Activated CD8-positive, alpha-beta memory T cell treated with anti-CD3 and anti-CD28 coated beads for 4 hours (primary cell): ENCODE measurements at places on chromosomes 2 and 18.

DNA sequence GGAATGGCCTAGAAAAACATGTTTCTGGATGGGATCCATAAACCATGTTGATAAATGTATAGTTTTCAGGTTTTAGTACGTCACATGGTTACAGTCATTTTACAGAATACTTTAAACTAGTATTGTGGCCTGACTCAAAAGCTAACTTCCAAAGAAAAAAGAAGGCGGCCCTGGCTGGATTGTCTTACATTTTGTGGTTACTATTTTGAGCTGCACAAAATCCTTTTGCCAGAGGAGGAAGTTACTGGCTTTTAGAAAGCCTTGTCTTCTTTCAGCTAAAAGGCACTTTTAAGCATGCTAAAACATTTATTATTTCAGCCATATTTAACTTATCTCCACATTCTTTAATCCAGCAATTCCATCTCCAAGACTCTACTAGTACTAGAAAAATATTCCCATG is 227.9 kb downstream of the CDH2 start:
- DNase-seq = no peak

DNA sequence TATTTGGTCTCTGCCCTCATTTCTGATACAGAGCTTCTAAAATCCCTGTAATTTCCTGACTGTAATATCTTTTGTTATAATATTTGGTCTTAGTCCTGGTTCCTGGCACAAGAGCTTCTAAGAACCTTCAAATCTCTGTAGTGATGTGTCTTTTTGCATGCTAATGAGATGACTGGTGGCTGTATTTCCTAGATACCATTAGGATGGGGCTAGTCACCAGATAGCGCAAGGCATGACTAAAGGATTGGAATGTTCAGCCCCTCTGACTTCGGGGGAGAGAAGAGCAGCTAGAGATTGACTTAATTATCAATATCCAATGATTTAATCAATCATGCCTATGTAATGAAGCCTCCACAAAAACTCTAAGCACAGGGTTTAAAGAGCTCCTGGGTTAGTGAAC is 620.8 kb upstream of the ACVR2A start:
- DNase-seq = no peak

GRCh38 chr2:198285216-198285615 is 480.8 kb downstream of the PLCL1 start:
- DNase-seq = no peak

DNA sequence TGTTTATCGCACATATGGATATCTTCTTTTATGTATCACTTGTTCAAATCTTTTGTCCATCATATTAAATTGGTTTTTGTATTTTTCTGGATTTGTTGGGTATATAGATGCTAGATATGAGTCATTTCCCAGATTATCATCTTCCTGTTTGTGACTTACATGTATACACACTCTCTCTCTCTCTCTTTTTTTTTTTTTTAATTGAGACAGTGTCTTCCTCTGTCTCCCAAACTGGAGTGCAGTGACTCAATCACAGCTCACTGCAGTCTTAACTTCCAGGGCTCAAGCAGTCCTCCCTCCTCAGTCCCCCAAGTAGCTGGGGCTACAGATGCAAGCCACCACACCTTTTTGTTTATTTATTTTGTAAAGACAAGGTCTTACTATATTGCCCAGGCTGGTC is 43.8 kb downstream of the XIRP2 start:
- DNase-seq = no peak

DNA sequence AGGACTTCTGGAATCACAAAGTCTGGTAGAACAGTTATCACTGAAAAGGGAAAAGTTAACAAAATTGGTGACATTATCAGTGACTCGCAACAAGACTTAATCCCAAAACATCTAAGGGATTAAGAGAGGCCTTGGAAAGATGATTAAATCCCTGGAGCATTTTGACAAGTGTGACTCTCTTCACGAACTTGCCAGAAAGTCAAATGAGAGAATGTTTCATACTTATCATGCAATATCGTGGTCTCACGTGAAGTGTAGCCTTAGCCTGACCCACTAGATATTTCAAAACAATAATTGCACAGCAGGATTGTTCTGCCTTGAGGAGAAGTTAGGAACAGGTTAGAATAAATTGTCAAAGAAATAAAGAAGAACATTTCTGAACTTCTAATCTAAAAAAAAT is 104.5 kb downstream of the COL6A3 start:
- DNase-seq = no peak

- DNase-seq = no peak
These were observed 204.5 kb upstream of the SPRED2 start for GRCh38 chr2:65636813-65637483.

DNA sequence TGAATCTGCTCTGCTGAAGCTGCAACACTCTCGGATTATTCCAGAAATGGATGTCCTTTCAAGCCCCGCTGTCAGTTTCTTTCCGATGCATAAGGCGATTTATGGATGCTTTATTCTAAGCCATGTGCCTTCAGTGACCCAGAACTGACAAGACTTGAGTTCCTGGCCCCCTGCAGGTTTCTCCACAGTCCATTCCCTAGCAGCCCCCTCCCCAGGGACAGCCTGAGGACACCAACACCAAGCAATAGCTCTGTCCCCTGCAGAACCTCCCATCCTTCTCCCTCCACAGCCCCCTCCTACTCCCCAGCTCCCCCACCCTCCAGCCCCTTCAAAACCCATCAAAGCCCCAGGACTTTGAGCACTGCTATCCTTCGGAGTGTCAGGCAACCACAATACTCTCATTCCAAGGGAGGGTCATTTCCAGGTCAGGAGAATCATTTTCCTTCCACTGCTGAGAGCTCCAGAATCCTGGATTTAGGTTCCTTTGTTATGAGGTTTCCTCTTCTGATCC is 24.6 kb upstream of the SPP2 start:
- no peak for DNase-seq

- no peak for DNase-seq
These were observed 401.6 kb downstream of the XIRP2 start for GRCh38 chr2:167289651-167290410.

GRCh38 chr2:222504719-222505118 is 80.4 kb downstream of the SGPP2 start:
- DNase-seq = no peak

- DNase-seq = no peak
These were observed 500.5 kb upstream of the SYT4 start for GRCh38 chr18:43777636-43778304.

DNA sequence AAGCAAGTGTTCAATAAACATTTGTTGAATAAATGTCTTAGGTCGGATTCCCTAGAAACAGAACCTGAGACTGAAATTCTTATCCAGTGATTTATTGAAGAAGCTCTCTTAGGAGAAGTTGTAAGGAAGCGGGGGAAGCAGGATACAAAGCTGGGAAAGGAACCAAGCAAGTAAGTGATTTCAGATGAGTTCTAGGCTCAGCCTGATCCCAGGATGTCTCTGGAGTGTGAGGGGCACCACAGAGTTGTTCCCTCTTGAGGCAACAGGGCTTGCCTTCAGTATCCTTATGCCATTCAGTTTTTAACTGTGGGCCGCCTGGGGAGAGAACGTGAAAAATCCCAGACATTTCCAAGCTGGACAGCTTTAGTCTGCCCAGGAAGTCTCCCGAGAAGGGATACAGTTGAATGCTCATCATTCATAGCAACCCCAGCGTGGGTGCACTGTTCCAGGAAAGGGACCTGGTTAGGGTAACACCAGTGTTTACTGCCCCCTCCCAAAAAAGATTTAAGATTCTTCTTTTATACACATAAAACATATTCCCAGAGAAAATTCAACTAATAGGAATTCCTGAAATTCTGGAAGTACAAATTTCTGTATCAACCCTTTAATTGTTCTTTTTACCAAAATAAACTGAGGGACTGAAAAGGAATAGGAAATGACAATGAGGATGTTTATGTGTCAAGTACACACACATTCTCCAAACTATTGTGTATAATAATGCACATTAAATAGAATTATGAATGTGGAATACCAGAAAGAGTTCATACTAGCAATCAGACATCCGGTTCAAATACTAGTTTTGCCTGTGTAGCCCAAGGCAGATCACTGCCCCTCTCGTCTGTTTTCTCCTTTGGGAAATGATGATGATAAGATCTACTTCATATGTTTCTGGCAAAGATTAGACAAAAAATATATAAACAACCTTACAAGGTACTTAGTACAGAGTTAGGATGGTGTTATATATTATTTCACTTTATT is 592.1 kb upstream of the CDH2 start:
- DNase-seq = no peak

DNA sequence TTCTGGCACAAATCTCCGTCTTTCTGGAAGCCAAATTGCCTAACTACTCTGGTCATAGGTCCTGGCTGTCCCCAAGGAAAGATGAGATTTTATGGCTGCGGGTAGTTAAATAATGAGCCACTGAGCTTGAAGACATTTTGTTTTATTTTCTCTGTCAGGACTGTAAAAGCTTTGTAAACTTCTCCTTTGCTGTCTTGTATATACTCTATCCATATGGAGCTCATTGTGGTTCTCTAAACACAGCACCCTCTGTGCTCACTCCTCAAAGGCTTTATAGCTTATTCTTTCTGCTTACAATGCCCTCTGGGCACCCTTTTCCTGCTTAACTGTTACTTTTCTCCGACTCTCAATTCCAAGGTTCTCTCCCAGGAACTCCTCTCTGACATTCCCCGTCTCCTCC is 209.1 kb downstream of the CMPK2 start:
- DNase-seq = no peak

- no peak for DNase-seq
These were observed 164.4 kb downstream of the TNS1 start for GRCh38 chr2:217838409-217838831.

GRCh38 chr18:40006634-40007033 is 1948.4 kb upstream of the PIK3C3 start:
- DNase-seq = no peak

DNA sequence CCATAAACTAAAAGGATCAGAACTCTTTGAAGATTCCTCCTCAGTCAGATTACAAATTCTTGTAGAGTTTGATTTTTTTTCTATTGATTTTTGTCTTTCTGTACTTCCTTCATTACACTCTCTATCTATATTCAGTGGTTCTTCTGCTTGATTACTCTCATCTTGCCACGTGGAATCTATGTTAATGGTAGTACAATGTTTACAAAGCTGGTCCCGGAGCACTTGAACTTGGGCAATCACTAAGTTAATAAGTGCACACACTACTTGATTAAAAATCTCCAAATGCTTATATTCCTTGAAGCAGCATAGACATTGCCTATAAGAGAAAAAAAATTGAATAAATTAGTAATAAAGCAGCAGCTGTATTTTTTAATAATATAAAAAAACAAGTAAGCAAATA is 65.1 kb downstream of the USP34 start:
- no peak for DNase-seq

DNA sequence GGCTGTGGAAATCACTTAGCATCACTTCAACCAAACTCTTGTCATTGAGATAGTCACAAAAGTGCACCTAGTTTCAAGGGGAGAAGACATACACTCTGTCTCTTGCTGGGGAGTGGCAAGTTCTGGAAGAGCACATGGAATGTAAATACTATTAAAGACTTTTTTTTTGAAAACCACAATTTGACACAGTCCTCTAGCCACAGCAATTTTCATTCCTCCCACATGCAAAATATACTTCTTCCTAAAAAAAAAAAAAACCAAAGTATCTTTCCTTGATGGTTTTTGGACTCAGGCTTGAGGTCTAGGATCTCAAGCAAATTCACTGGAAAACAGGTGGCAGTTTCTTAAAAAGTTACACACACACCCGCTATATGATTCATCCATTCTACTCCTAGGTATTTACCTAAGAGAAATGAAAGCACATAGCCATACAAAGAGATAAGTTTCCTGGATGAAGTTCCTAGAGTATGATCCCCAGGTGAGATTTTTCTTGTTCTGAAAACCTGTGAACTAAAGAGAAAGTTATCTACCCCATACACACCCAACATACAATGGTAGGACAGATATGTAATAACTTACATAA is 295.8 kb downstream of the SP3 start:
- no peak for DNase-seq

DNA sequence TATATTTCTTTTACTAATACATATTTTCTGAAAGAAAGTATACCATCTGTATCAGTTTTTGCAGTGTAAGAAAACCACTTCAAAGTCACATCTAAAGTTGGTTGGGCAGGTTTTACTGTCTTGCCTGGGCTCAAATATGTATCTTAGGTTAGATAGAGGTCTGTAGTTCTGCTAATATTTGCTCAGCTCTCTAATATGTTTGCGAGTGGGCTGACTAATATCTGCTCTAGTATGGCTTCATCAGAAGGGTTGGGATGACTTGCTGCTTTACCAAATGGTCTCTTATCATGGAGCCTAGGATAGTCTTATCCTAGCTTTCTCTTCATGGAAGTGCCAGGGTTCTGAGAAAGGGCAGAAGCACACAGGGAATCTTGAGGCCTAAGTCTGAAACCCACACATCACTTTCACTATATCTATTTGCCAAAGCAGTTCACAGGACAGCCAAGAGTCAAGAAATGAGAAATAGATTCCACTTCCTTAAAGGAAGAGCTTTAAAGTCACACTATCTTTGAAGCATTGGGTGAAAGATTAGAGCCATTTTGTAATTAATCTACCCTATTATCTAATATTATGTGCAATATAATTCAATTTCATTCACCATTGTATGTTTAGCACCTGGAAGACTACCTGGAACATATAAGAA is 610.0 kb downstream of the KCNJ3 start:
- no peak for DNase-seq

- DNase-seq = no peak
These were observed 1.8 kb downstream of the CCDC85A start for GRCh38 chr2:56185582-56186046.

GRCh38 chr2:105873721-105874120 is 129.0 kb downstream of the NCK2 start:
- peak; percentile 58 for DNase-seq

- no peak for DNase-seq
These were observed 20.9 kb downstream of the DYSF start for GRCh38 chr2:71474116-71474743.

- no peak for DNase-seq
These were observed 26.2 kb downstream of the NAB1 start for GRCh38 chr2:190674966-190675650.

- DNase-seq = no peak
These were observed 420.6 kb downstream of the ZEB2 start for GRCh38 chr2:144099340-144099739.

DNA sequence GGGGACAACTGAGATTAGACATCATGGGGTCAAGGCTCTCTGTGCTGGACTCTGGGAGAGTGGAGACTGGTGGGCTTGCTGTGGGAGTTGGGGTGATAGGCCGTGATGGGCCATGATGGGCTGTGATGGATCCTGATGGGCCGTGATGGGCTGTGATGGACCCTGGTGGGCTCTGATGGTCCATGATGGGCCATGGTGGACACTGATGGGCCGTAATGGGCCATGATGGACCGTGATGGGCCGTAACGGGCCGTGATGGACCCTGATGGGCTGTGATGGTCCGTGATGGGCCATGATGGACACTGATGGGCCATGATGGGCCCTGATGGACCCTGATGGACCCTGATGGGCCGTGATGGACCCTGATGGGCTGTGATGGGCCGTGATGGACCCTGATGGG is 18.5 kb downstream of the LPIN1 start:
- no peak for DNase-seq

GRCh38 chr2:163659224-163659623 is 76.6 kb downstream of the FIGN start:
- no peak for DNase-seq

DNA sequence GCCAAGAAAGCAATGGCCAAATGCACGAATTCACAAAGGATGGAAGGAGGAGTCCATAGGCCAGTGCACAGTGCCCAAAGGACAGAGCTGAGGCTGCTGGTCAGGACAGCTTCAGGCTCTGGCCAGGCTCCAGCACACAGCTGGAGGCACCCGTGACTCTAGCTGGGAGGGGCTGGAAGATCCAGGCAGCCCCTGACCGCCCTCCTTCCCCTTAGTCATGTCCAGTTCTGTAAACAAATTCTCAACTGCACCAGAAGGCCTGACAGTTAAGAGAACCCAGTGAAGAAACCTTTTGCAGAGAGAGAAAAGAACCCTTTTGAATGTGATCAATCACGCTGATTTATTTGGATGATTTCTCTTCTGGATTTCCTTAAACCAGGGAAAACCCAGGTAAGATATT is 7.7 kb upstream of the YWHAQ start:
- DNase-seq = no peak
